ENCODE measurements at places on chromosomes 13 and 19.

- DNase-seq, result no peak
Measured at GRCh38 chr13:51620165-51620983, 36.1 kb downstream of the WDFY2 start.

DNA sequence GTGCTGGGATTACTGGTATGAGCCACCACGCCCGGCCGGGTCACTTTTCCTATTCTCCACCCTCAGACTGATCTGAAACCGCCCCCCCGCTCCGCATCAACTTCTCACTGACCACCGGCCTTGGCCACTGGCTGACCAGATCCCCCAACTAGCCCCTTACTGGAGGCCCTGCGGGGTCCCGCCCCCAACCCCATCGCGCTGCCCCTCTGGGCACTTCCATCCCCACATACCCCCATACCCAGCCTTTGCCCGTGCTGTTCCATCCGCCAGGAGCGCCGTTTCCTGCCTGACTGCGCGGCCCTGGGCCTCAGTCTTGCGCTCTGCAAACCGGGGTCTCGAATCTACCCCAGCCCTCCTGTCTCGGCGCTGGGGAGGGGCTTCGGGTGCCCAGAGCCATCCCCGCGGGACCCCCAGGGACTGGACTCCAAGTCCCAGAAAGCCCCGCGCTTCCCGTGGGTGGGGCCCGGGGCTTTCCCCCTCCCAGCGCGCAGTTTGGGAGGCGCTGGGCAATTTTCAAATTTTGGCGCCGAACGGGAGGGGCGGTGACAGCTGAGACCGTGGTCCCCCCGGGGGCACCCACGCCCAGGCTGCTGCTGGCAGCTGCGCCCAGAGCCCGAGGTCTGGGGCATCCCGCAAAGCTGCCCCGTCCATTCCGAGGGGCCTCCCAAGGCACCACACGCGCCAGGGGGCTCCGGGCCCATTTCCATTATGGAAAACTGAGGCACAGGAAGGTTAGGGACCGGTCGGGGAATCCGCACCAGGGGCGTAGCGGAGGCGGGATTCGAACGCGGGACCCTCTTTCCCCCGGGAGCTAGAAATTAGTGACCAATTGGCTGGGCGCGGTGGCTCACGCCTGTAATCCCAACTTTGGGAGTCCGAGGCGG is 5.2 kb upstream of the LMNB2 start:
- DNase-seq, result no peak

DNA sequence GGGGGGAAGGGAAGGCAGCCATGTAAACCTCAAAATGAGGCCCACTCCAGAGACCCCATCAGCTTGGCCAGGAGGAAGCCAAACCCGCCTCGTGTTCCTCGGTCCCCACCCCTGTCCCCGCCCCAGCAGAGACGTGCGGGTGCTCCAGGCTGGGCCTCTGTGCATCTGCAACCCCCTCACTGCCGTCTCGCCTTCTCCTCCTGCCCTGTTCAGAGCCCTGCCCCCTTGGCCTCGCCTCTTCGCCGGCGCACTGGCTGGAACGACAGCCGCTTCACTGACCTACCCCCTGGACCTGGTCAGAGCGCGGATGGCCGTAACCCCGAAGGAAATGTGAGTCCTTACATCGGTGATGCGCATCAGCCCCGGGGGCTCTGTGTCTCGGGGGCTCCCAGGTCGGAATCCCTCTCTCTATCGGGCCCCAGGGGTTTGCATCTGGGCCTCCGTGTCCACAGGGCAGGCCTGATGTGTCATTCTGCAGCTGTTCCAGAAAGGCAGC is 32.2 kb downstream of the TMEM161A start:
- no peak for DNase-seq

DNA sequence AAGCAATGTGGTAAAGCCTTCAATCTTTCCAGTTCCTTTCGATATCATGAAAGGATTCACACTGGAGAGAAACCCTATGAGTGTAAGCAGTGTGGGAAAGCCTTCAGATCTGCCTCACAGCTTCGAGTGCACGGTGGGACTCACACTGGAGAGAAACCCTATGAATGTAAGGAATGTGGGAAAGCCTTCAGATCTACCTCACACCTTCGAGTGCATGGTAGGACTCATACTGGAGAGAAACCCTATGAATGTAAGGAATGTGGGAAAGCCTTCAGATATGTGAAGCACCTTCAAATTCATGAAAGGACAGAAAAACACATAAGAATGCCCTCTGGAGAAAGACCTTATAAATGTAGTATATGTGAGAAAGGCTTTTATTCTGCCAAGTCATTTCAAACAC is 15.6 kb upstream of the ZNF763 start:
- no peak for DNase-seq

GRCh38 chr19:8150178-8150865 is 930 bp upstream of the FBN3 start:
- DNase-seq, result no peak

DNA sequence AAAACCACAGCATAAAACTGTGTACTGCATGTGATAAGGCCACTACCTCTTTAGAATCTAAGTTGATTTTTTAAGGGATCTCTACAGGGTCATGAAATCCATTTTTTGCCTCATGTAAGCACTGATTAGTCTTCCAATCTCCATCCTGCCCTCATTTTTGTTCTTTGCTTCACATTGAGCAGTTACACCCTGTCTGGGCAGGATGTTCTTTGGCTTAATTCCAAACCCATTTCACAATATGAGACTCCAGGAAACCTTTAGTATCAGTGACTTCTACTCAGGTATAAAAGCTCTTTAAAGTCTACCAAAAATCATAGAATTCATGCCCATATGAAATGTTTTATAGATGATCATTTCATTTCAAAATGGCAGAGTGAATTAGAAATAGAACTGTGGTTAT is 592.6 kb downstream of the TBC1D4 start:
- peak; percentile 14 for DNase-seq

DNA sequence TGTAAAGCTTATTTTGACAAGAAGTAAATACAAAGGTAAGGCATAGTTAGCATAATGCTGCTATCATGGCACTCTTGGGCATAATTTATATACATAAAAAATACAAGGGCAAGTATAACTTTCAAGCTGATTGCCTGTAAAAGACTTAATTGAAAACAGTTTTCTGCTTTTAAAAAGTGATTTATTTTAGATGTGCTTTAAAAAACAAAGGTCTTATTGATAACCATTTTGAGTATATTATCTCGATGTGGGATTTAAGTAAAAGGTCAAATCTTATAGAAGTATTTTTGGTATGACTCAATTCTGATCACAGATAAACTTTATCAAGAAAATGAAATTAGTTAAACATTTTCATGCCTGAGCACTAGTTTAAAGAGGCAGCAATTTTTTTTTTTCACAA is 175.8 kb downstream of the KCNRG start:
- no peak for DNase-seq

GRCh38 chr19:21463449-21464105 is 41.8 kb upstream of the ZNF429 start:
- peak; percentile 88 for DNase-seq

DNA sequence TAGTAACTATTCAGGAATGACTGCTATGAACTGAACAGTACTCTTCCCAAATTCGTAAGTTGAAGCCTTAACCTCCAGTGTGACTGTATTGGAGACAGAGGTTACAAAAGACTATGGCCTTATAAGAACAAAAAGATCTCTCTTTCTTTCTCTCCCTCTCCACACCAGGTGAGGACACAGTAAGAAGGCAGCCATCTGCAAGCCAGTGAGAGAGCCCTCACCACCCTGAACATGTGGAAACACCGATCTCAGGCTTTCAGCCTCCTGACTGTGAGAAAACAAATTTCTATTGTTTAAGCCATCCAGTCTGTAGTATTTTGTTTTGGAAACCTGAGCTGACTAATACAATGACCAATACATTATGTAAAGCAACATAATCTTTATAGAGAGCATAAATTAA is 888.9 kb downstream of the SLITRK1 start:
- DNase-seq, result no peak

GRCh38 chr19:48290401-48290770 is 20.5 kb downstream of the ZNF114 start:
- DNase-seq, result no peak

GRCh38 chr13:74625541-74625940 is 491.3 kb upstream of the KLF12 start:
- DNase-seq, result no peak

- no peak for DNase-seq
Measured at GRCh38 chr19:5337126-5337525, 3.5 kb downstream of the PTPRS start.

DNA sequence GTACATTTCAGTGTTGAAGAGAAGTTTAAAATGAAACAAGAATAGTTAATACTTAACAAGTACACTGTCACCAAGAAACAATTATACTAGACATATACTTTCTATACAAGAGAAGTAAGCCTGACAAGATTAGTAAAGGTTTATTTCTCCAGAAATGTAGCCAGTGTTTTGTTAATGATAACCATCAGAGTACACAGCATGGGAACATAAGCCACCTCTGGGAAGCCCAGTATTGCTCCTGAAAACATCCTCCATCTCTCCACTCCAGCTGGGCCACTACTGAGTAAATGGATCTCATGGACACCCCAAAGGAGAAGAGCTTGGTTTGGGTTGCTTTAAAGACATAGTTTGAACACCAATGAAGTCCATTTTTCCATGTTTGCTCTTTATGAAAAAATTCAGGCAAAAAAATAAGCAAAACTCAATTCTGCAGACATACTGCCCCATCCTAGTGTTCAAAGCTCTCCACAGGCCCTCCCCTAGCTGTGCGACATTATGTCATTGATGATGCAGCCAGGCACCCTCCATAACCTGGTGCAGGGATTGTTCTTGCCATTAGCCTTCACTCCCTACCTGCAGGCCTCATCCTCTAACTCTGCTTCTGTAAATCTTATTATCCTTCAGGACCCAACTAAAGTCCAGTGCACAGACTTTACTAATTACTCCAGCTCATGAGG is 61.9 kb downstream of the LHFPL6 start:
- no peak for DNase-seq

DNA sequence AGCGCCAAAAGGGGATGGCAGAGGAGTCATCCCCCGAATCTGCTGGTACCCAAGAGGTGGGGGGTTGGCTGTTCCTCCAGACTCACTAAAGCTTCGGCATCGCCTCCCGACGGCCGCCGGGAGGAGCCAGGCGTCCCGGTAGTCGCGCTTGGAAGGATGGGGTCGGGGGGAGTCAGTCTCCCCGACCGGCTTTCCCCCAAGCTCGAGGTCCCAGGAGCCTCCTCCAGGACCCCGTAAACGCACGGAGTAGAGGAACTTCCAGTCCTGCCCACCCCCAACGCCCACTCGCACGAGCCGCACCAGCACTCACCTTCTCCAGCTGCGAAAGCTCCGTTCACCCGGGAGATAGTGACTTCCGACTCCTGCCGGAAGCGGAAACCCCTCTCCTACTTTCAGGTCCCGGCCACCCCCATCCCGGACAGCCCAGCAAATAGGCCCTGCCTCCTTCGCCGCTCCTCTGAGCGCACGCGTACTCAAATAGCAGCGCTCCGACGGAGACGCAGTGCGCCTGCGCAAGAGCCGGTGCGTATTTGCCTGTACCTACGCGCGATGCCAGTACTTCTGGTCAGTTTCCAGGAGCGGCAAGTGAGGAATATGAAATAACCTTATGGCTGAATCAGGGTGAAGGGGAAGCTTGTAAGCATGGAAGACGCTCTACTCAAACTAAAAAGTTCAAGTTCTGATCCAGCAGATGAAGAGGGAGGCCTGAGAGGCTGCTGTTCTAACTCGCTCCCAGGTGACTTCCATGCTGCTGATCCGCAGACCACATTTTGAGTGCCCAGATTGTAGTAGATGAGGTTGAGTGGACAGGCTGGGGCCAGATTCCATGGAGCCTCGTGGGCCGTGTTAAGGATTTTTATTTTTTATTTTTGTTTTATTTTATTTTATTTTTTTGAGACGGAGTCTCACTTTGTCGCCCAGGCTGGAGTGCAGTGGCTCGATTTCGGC is at the start of gene ELOF1:
ELOF1 (minus strand) TSS at position 350 of the 948 bp plus-strand sequence. CDS start 4,883 bp downstream, outside the sequence.
- peak; percentile 98 for DNase-seq

DNA sequence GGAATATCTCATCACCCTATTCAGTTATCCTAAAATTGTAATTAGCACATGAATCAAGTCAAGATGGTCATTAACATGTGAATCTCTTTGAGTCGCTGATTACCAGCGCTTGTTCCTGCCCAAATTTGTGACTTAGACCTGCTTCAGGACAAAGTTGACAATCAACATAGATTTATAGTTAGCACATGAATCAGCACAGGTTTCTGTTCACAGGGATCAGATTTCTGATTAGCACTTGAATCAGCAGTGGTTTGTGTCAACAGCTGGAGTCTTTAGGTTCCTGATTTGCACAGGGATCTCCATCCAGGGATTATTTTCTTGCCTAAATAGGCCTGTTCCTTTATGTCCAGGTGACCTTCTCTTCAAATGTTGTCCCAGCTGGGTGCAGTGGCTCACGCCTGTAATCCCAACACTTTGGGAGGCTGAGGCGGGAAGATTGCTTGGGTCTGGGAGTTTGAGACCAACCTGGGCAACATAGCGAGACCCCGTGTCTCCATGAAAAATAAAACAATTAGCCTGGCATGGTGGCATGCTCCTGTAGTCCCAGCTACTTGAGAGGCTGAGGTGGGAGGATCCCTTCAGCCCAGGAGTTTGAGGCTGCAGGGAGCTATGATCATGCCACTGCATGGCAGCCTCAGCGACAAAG is 3.8 kb upstream of the LRFN3 start:
- peak; percentile 19 for DNase-seq

- DNase-seq, result no peak
Measured at GRCh38 chr13:46641274-46642081, 88.5 kb downstream of the LRCH1 start.

DNA sequence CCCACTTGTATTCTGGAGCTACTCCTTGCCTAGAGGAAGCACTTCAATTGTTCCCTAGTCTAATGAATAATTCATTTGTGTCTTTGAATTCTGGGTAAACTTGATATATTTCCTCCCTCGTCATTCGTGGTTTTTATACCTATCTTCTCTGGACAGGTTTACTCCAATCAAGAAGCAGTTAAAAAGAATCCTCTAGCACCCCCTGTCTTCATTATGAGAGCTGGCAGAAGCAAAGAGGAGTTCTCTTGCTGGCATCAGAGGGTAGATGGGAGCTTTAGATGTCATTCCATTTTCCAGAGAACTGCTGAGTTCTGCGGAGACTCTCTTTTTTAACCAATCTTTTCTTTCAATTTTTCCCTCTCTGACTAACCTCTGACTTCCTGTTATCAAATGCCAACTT is 627.7 kb downstream of the FGF9 start:
- no peak for DNase-seq

GRCh38 chr19:3367628-3368440 is 1.5 kb downstream of the NFIC start:
- no peak for DNase-seq

DNA sequence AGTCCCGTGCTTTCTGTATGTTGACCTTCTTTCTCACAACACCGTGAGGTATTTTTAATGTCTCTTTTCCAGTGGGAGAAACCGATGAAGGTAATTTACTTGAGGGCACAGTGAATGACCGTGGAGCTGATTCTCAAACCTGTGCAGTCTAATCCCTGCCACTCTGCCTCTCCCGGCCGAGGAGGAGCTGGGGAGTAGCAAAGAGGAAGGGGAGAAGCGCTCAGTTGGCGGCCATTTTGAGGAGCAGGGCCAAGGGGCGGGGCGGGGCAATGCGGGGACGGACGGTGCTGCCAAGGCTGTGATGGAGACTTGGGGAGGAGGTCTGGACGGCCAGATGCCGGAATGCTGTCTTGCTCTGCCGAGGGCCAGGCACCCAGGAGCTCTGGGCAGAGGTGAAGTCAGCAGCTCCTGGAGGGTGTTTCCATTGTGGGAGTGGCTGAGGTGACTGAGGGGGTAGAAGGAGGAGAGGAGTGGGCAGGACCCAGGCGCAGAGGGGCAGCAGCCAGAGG is 12.4 kb upstream of the RANBP3 start:
- peak; percentile 48 for DNase-seq

Data from NCI-H2029 (cell line).